ENCODE measurements at places on chromosomes 1 and 21. TPM values are rescaled to one million over a fixed set of nuclear protein-coding genes. Genes with fewer than 3 reads are reported as not detected.

The TDRD5 gene
- not detected for polyA plus RNA-seq

The PGBD5 gene
- not detected for polyA plus RNA-seq

The TNFAIP8L2 gene
- polyA plus RNA-seq: 16.1 TPM

The WASF2 gene
- 105 TPM for polyA plus RNA-seq

The RAB3B gene
- not detected for polyA plus RNA-seq

The ZBTB8A gene
- polyA plus RNA-seq: 0.14 TPM

The BRINP3 gene
- not detected for polyA plus RNA-seq

The RBM11 gene
- 2.9 TPM for polyA plus RNA-seq

The SESN2 gene
- polyA plus RNA-seq: 5.9 TPM

The HEYL gene
- not detected for polyA plus RNA-seq

The RUNX3 gene
- polyA plus RNA-seq: 30.1 TPM

The OR10Z1 gene
- polyA plus RNA-seq: not detected

The OR2L5 gene
- not detected for polyA plus RNA-seq

The ZNF436 gene
- polyA plus RNA-seq: 2.5 TPM

The CLCA2 gene
- polyA plus RNA-seq: not detected

The TEX38 gene
- polyA plus RNA-seq: not detected

The NBPF6 gene
- not detected for polyA plus RNA-seq

The PRKCZ gene
- 12.0 TPM for polyA plus RNA-seq

The LINGO4 gene
- polyA plus RNA-seq: not detected

The HES4 gene
- not detected for polyA plus RNA-seq

The LCE1E gene
- not detected for polyA plus RNA-seq

The SWT1 gene
- polyA plus RNA-seq: 2.5 TPM

The LCE2C gene
- polyA plus RNA-seq: not detected

The AJAP1 gene
- polyA plus RNA-seq: not detected

The C1orf87 gene
- not detected for polyA plus RNA-seq

The IFI44L gene
- polyA plus RNA-seq: 9.3 TPM

The SELENBP1 gene
- not detected for polyA plus RNA-seq

The FAM151A gene
- polyA plus RNA-seq: not detected

The GUCA2A gene
- not detected for polyA plus RNA-seq

The AIM2 gene
- 187 TPM for polyA plus RNA-seq

The FNDC5 gene
- polyA plus RNA-seq: not detected

The LZIC gene
- 30.0 TPM for polyA plus RNA-seq

The TLR5 gene
- polyA plus RNA-seq: 1.1 TPM

The BNIPL gene
- 0.13 TPM for polyA plus RNA-seq

The SPATA1 gene
- polyA plus RNA-seq: 0.15 TPM

The FAM167B gene
- not detected for polyA plus RNA-seq

The PTGER3 gene
- polyA plus RNA-seq: not detected

The CA14 gene
- 0.71 TPM for polyA plus RNA-seq

The PIGP gene
- polyA plus RNA-seq: 29.8 TPM

The ATP1A4 gene
- polyA plus RNA-seq: not detected

The SH3BGR gene
- polyA plus RNA-seq: 1.5 TPM

The OLIG2 gene
- not detected for polyA plus RNA-seq

The ECM1 gene
- polyA plus RNA-seq: 0.11 TPM

The NR1I3 gene
- not detected for polyA plus RNA-seq

The TARBP1 gene
- polyA plus RNA-seq: 7.9 TPM

The TNFRSF8 gene
- polyA plus RNA-seq: 0.40 TPM

The IVL gene
- polyA plus RNA-seq: not detected

The FTCD gene
- polyA plus RNA-seq: not detected

The LEMD1 gene
- not detected for polyA plus RNA-seq

The LCE3E gene
- not detected for polyA plus RNA-seq
